ENCODE measurements at places on chromosomes 13 and 19.

- DNase-seq = peak; percentile 43
These were observed 30.1 kb downstream of the SCEL start for GRCh38 chr13:77565635-77566034.

DNA sequence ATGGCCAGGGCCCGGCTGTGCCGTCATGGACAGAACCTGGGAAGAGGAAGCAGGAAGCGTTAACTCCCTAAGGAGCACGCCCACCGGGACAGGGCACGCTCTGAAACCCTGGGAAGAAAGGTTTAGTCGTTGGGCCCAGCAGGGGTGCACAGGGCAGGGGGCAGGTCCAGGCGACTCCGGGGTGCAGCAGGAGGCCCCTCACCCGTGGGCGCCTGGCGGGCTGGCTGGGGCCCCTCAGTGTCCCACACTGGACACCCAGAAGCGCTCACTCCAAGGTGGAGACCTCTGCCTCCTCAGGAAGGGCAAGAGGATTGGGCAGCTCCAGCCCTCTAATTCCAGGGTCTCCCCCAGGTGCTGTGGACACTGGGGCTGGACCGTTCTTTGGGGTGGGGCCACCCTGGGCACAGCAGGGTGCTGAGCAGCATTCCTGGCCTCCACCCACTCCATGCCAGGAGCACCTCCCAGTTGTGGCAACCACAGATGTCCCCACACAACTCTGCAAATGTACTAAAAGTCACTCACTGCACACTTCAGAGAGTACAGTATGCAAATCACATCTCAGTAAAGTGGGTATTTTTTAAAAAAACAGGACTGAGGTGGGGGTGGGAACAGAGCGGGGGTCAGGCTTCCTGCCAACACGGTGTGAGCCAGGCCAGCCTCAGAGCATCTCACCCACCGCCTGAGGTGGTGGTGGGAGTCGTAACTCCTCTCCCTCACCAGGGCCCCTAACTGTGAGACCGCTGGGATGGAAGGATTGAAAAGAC, 35.2 kb downstream of the PIP5K1C start:
- no peak for DNase-seq

DNA sequence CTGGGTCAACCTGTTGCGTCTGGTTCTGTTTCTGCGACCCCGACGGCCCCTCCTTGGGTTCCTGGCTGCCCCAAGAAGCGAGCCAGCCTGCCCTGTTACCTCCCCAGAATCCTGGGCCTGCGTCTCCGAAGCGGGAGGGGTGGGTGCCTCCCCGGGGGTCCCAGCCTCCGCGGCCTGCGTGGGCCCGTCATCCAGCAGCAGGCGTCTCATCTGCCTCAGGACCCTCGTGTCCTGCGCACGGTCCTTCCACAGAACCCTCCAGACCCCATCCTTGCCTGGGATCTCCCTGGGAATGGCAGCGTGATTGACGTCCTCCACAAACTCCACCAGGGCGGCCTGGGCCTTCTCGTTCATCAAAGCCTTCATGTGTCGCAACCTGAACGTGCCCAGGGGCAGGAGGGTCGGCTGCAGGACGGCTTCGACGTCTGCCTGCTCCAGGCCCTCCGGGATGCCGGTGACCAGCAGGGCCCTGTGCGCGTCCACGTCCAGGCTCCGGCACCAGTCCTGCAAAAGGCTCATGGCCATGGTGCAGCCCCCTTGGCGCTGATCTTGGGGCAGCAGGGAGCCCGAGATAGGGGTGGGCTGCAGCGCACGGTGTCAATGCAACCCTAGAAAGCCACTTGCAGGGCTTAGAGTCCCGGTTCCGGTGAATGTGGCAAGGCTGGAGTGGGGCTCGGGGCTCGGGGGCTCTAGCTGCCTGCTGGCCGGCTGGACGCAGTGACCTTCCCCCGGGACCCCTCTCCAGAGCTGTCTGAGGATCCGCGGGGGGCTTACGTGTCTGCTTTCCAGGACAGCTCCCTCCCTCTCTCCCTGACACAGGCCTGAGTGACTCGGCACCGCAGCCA, 504 bp downstream of the PNMA8B start:
- no peak for DNase-seq

DNA sequence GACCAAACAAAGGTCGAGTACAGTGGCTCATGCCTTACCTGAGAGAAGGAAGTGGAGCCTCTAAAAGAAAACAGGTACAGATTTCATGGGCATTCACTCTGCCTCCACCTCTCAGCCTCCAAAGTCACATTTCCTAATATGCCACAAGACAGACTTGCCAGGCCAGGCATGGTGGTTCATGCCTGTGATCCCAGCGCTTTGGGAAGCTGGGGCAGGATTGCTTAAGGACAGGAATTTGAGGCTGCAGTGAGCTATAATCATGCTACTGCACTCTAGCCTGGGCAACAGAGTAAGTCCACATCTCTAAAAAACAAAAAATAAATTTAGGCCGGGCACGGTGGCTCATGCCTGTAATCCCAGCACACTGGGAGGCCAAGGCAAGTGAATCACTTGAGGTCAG, 10.9 kb upstream of the DNMT1 start:
- DNase-seq = no peak

DNA sequence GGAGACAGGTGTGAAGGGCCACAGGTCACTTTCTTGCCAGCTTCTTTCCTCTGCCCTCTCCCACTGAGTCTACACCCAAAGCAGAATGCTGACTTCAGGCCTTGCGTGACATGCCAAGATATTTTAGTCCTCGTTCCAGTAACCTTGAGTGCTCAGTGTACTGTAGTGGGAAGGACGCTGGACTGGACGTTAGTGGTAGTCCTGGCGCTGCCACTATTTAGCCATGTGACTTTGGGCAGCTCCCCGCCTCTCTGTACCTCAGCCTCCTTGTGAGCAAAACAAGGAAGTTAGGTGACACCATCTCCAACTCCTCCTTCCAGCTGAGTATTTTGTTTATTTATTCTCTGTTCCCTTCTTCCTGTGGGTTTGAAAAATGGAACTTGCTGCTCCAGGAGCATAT, 86.1 kb downstream of the FRY start:
- DNase-seq = no peak

DNA sequence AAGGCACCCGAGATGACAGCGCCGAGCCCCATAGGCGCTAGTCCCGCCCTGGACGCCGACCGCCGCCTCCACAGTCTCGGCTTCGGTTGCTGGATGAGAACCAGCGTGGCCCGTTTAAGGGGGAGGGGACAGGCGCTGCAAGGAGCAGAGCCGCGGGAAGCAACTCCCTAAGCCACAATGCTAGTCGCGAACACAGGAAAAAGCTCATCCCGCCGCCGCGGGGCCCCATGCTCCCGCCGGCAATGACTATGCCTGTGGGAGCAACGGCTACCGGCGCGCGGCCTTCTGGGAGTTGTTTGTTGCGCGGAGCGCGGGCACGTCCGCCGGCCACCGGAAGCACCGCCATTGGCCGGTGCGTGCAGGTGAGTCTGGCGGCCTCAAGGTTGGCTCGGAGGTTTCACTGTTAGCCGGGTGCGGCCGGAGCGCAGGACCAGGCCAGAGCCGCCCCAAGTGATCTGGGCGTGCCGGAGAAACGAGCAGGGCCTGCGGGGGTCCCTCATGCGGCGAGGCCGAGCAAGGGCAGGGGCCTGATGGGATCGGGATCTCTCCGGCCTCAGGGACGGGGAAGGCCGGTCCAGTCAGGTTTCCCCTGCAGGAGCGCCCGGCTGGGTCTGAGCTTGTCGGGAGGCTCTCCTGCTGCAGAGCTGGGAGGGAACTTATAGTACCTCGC, at the start of gene ZNF544:
Gene ZNF544, plus strand, starts transcription at position 330 of the 670 bp plus-strand sequence. CDS start 15,110 bp downstream, outside the sequence.
- DNase-seq = no peak

DNA sequence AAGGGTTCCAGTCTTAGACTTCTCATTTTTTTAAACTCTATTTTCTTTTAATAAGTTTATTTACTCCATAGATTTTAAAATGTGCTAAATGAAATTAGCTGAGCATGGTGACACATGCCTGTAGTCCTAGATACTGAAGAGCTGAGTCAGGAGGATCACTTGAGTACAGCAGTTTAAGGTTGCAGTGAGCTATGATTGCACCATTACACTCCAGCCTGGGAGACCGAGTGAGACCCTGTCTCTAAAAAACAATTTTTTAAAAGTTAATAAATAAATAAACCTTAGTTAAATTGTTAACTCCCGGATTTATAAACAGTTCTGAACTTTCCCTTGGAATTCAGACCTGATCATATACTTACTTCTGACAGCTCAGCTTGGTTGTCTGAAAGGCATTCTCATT, 32.5 kb downstream of the PCDH20 start:
- no peak for DNase-seq

DNA sequence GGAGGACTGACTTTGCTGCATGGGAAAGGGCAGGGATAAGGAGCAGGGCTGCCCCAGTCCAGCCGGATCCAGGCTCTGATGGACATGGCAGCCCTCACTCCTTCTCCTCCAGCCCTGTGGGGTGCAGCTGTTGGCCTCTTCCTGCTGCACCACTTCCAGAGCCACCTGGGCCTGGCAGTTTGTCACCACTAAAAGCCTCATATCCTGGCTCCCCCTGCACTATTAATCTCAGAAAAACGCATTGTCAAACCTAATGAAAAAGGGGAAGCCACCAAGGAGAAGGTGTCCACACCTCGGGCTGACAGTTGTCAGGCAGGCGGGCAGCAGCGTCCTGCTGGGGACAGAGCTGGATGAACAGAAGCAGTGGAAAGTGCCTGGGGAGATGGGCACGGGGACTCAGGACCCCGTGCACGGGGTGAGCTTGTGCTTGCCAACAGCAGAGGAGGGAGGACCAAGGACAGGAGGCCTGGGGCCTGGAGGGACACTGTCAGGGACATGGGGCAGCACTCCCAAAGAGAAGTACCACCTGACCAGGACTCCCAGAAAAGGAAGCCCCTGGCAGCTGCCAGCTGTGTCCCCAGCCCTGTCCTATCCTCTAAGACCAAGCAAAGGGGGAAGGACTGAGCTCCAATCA, 151.1 kb upstream of the TSHZ3 start:
- no peak for DNase-seq

- no peak for DNase-seq
These were observed 88.4 kb downstream of the IRS2 start for GRCh38 chr13:109697936-109698335.

DNA sequence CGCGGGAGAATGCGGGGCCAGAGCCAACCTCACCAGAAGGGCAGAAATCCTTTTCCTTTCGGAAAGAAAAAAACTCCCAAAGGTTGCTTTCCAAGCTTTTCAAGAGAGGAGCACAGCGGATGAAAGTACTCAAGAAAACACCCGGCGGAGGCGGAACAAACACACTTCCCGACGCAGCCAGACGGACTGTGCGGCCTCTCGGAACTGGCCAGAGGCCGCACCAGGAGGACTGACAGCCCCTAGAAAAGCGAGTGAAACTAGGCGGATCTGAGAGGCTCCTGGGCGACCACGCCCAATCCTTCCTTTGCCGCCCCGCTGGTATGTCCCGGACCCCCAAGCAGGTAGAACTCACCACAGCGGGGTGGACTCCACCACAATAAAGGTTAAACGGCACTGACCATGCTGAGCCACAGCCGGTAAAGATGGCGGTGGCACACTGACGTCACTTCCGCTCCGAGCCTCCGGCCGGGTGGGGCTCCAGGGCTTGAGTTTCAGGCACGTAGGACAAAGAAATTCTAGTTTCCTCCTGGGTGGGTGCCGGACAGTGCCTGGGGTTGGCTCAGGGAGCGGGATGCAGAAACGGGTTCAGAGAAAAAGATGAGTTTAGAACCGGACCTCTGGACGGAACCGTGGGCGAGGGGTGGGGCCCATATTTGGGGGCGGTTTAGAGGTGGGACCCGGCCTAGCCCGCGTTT, at the start of gene ZNF562:
Gene ZNF562, minus strand, starts transcription at position 438 of the 695 bp plus-strand sequence. CDS start 14,356 bp downstream, outside the sequence.
- peak; percentile 84 for DNase-seq

- peak; percentile 20 for DNase-seq
These were observed 52.0 kb downstream of the SLC7A1 start for GRCh38 chr13:29543230-29544215.

GRCh38 chr13:41554180-41554579, 96.8 kb downstream of the RGCC start:
- DNase-seq = no peak

DNA sequence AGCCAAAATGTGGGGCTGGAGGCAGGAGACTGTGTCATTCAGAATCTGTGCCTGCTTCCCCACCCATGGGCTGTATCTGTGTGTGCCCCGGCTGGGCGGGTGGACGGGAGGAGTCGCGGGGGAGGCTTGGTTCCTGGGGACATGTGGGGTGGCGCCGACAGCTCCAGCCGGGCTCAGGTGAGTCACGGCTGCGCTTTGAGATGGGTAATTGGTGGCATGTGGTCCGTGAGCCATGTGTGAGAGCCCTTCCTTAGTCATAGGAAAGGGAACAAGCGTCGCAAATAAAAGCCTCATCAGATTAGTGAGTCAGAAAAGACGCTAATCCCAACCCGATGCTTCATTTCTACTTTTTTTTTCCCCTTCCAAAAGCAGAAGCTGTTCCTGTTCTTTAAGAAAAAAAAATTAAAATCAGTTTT, 118.6 kb upstream of the ZNF536 start:
- DNase-seq = no peak

DNA sequence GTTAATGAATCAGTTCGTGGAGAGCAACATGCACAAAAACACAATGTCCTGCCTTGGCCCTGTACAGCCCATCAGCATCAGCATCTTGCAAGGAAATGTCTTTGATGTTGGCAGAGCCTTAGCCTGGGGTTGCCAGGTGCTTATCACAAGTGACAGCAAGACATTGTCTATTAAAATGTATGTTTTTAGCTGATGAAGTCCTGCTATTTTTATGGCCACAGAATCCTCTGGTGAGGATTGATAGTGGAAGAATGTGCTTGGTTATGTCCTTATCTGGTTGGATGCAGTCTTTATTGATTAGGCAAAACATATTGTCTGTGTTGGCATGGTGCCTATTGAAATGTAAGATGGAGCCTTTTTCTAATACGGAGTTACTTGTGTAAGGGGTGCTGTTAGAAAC, 1427.0 kb upstream of the MIR17HG start:
- no peak for DNase-seq

- no peak for DNase-seq
These were observed 7.9 kb downstream of the PIP5K1C start for GRCh38 chr19:3692141-3693024.

DNA sequence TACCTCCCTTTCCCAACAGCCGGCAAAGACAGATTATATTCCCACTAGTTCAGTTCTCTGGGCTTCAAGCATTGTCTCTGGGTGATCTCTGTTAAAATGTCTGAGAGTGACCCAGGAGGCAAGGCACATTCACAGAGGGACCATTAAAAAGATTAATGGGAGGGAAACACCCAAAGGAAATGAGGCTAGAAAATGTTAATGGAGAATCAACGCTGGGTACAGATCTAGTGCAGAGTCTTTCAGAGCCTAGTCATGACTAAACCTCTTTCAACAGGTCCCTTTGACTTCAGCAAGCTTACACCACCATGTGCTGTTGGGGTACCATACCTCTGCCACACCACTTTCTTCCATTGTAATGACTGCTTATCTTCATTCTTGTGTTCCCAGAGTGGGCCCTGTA, 358.6 kb downstream of the DCT start:
- DNase-seq = no peak

DNA sequence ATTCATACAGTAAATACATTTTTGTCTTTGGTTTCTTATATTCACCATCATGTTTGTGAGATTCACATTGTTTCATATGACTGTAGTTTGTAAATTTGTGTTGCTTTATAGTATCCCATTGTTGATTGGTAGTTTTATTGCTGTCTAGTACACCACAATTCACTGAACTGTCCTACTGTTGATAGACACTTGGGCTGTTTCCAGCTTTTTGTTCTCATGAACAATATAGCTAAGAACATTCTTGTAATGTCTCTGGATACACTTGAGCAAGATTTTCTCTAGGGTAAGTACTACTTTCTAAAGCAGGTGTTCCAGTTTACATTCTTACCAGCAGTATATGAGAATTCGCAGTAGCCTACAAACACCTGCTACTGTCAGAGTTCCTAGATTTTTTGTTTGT, 37.8 kb downstream of the SKA3 start:
- no peak for DNase-seq

Data from ACHN (cell line).